Smooth muscle cell of the brain vasculature (primary cell): ENCODE measurements at places on chromosomes 4 and X.

DNA sequence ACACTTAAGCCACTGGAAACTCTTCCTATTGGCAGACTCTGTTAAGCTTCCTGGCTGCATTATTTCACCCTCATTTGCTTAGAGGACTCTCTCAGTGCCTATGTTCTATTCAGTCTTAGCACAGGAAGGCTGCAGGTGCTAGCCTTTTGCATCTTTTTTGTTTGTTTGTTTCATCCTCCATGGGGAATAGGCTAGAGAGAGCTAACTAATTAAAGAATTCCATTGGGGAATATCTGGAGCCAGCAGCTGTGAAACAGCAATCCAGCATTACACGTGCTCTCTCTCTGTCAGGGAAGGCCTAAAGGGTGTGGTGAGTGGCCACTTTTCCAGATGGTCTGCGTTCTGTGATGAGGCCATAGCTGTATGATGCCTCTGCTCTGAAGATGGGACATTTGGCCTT is 633.6 kb downstream of the SPRY1 start:
- no peak for DNase-seq

DNA sequence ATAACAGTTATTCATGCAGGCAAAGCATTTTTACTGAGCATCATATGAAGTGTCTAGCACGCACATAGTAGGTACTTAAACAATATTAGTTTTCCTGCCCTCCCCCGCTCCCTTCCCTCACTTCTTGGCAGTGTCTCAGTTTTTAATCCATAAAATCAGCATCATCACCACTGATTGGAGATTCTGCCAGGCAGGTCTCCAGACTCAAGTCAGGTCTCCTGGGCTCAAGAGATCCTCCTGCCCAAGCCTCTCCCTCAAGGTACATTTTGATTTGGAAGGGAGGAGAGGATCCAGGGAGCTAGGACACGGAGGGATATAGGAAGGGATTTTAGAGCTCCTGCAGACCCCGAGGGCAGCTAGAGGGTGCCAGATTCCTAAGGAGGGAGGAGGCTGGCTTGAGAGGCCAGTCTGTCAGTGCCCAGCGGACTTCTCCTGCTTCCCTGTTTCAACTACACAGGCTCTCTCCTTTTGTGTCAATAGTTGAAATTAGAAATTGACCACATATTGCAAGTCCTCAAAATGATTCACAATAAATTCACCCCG is 4.4 kb upstream of the FAT1 start:
- DNase-seq, result no peak

GRCh38 chr4:153513596-153513995 is 47.4 kb downstream of the TMEM131L start:
- no peak for DNase-seq

DNA sequence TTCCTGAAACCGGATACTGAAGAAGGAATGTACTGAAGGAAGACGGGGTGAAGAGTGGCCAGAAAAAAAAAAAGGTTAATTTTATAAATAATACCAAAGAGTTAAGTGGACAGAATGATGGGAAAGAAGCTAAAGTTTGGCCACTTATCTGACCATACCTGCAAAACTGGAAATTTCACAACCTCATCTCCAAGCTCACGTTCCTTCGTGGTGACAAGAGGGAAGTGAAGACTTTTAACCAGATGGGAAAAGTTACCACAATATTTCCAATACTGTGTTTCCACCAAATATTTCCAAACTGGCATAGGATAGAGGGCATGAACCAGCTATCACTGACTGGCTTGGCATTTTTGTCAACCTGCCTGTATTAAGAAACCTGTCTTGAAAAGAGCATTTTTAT is 56.4 kb downstream of the MAML3 start:
- no peak for DNase-seq

DNA sequence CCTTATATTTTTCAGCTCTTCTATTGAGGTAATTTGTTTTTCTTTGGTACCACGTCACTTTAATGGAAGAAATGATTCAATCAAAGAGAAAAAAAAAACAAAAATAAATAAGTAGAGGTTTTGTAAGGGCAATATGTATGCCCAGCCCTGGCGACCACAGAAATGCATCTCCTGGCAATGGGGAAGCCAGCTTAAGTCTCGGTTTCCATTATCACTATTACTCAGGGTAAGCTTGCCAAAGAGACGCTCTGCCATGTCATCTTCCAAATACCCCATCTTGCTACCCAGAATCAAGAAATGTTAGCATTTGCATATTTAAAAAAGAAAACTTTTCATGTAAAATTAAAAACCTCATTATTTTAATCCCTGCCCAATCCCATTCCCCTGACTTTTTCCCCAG is 68.8 kb downstream of the FAM47C start:
- no peak for DNase-seq

- DNase-seq, result peak; percentile 53
Measured at GRCh38 chr4:81052119-81053068, 21.9 kb downstream of the BMP3 start.

DNA sequence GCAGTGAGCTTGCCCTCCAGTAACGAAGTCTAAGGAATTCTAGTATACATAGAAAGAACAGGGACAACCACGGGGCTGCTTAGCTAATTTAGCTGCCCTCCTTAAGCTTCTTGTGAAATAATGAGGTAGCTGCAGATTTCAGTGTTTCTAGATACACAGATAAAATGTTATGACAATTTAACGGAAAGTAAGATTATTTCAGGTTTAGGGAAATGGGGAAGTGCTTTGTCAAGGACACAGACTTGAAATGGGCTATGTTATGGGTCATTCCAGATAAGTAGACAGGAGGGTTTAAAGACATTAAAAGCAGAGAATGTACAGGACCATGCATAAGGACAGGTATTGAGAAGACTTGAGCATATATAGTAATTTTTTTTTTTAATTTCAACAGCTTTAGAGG is 34.2 kb upstream of the ZNF518B start:
- no peak for DNase-seq

DNA sequence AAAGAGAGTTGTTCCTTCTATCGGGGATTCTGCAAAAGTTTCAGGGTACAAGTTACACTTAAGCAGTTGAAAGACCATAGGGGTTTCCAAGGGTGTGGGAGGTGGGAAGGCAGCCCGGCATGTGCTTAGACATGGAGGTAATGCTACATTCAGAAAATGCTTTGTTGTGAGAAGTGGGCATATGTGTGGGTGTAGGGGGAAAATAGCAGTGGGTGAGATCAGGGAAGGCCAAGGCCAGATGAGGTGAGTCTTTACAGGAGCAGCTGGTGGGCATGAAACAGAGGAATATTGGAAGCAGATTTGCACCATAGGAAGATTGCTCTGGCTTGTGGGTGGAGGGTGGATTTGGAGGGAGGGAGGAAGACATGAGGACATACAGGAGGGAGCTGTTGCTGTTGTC is 8.3 kb downstream of the CYTL1 start:
- DNase-seq, result no peak

DNA sequence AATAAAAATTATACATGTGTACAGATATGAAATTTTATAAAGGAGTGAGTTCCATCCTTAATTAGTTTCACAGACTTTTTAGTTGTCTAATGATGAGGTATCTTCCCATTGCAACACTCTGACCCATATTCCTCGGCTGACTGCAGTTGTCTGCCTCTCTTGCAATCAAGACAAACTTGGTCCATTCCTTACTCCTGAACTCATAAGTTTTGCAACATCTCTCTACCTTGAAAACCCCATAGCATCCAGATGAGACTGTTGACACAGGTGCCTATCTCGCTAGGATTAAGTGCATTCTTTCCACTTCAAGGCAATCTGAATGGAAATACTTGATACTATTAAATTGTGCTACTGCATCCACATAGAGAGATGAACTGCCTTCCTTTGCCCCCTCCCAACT is 2.3 kb downstream of the XKRX start:
- no peak for DNase-seq
